ENCODE measurements at places on chromosomes 2 and 18. TPM values are rescaled to one million over a fixed set of nuclear protein-coding genes. Genes with fewer than 3 reads are reported as not detected.

DNA sequence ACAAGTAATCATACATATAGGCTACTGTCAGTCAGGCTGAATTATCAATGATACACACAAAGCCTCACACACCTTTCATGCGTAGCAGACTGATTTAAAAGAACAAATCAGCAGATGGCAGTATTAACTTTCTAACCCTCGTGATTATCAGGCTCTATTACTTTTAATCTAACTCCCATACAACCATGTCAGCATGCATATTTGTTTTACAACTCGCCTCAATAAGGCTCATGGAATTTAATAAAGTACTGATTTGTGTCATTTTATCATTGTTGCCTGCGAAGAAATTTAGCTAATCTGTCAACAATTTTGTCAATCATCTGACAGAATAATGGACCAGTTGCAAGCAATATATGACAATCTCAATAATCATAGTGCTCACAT, 82.8 kb downstream of the SLC25A12 start:
- DNase-seq = no peak

DNA sequence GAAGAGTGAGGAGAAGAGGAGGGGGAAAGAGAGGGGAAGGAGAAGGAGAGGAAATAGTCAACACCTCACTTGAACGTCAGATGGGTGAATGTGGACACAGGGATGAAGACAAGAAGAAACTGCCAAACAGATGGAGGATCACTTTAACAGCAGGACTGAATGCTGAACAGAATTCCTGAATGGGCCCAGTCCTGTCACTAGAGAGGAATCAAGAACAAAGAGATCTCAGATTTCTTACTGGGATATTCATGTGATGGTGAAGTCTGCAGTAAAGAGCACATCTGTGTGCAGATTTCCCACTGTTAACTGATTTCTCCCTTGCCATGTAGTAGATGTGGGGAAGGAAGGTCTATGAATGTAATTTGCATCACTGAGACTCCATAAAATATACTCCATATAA, 135.4 kb downstream of the L3MBTL4 start:
- DNase-seq = no peak

GRCh38 chr18:62539284-62540165, 16.7 kb downstream of the ZCCHC2 start:
- DNase-seq = no peak

DNA sequence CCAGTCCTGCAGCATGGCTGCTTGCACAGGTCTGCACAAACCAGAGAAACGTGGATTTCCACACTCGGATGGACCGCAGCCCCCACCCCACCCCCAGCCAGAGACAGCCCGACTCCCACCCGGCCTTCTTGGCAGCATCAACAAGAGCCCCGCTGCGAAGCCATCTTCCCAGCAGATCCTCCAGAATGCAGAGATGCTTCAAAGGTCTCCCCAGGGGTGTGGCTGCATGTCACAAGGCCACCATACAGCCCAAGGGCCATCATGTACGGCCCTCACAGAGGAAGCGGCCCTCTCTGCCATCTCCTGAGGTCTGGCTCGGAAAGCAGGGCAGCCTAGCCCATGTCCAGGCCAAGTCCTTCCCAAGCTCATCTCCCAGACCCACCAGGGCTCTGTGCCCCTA, 11.5 kb downstream of the DNMT3A start:
- no peak for DNase-seq

DNA sequence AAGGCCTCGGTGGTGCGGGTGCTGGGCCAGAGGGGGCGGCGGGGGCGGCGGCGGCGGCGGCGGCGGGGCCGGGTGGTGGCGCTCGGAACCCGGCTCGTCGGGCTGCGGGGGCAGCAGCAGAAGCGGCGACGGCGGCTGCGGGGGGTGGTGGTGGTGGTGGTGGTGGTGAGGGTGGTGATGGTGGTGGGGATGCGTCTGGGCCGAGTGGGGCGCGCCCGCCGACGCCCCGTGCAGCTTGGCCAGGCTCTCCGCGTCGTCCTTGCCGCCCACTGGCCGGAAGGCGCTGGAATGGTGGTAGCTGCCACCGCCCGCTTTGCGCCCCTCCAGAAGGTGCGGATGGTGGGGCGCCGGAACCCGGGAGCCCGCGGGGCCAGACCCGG, 4.4 kb downstream of the SKOR2 start:
- no peak for DNase-seq

DNA sequence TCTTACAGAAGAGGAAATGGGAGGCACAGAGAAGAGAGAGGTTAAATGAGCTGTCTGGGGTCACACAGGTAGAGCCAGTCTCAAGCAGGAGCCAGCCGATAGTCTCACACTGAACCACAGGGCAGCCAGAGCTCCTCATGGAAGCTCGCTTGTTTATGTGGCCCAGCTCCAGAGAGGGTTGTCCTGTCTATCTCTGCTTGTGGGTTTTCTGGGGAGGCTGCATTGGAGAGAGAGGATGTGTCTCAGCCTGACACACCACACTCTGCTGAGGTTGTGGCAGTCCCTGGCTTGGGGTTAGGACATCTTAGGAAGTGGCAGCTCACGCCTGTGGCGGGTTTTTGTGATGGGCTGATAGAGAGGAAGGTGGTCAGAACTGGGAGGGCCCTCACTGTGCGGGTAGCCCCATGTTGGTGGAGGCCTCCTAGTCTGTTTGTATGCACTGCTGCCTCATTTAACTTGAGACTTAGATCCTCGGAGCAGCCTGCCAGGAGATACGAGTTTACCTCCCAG, 52.3 kb downstream of the TCF7L1 start:
- DNase-seq = no peak

DNA sequence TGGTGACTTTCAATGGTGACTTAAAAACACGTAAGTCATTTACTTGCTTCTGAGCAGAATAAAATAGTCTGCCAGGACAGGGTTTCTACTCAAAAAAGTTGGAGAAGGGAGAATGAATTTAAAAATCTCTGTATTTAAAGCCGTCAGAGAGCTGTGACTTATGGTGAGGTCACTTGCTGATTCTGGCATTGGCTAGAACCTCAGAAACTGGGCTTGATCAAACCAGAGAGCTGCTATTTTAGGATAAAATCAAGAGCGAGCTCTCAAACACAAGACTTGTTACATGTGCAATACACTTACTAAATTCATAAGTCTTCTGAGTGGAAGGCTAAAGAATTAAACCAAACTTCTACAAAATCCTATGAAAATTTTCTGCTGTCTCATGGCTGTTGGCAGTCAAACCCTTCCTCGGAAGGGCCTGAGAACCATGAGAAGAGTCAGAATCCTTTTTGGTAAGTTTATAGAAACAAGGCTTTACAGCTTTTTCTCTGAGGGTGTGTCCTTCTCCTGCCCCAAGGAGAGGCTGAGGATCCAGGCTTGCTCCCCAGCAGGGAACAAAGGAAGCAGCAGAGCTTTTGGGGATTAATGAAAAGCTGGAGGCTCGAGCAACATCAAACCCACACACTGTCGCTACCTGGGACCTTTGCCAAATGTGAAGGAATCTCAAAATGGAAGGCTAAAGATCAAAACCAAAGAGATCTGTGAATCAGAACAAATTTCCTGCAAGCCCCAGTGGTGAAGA, 816.4 kb downstream of the SOCS6 start:
- DNase-seq = no peak

DNA sequence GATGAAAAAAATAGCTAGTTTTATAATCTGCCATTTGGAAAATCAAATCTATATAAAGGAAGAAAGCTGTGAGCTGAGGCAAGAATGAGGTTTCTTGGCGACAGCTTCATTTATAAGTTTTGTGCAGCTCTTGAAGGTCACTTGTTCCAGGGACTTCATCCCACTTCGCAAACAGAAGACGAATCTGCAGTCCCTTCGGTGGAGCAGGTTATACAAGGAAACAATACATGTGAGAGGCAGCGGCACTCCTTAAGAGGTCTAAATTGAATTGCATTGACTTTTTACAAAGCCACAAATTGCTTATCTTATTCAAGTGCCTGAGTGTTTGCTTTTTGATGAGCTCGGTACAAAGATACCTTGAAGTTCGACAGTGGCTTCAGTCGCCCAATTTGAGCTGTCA, 72.2 kb downstream of the C1QL2 start:
- DNase-seq = no peak

DNA sequence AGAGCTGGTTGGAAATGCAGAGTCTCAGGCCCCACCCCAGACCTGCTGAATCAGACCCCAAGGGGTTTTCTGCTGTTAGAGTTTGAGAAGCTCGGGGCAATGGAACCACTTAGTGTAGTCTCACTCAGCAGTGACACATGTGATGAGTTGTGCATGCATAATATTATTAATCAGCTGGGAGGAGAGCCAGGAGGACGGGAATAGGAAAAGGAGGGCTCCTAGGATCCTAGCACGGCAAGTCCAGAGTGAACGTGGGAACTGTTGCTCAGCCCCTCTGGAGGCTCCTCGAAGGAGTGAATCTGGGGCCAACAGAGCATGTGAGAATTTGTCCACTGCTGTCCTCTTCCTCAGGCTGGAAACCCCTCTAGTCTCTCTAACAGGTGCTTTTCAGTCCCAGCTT, 87.1 kb downstream of the HS1BP3 start:
- DNase-seq = no peak

The FOXD4L1 gene
- 0.32 TPM for total RNA-seq

The SLC1A4 gene
- total RNA-seq = 14.4 TPM

The MYL12B gene
- total RNA-seq = 234 TPM

The DLGAP1 gene
- 0.36 TPM for total RNA-seq

The DIS3L2 gene
- total RNA-seq = 33.1 TPM
